GM18507 (cell line): ENCODE measurements at places on chromosomes 1 and 21.

GRCh38 chr1:17419626-17420328, 19.7 kb downstream of the RCC2 start:
- peak; percentile 54 for DNase-seq

DNA sequence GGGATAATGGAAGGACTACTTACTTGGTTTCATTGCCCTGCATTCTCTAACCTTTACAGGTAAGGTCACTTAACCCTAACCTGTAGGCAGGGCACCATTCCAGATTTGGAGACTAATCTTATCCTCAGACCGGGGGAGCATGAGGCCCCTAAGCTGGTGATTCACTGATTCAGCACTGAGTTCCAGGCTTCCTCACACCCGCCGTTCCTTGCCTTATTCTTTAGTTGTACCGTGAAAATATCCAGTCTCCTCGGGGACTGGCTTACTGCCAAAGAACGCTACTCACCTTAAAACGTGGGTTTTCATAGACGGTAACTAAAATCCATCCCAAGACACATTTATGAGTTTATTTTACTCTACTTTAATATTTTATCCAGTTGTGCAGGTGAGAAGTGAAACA, 44.3 kb upstream of the COL24A1 start:
- DNase-seq: no peak

DNA sequence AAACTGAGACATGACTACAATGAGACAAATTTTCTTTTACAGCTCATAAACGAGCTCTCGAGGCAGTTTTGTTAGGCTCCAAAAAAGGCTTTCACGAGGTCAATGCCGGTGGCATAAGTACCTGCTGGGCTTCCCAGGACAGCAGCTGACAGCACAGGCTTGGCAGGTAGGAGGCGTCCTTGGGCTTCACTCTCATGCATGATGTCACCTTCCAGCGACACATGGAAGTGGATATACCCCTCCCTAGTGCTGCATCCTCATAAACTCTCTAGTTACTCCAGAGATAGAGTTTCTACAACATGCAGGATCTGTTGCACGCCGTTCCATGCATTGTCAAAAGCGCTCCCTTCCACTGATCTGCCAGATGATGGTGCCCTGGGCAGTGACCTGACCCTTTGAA, 112.5 kb upstream of the PAXBP1 start:
- DNase-seq: no peak

- no peak for DNase-seq
These were observed 99.3 kb downstream of the PLD5 start for GRCh38 chr1:242425232-242425631.

DNA sequence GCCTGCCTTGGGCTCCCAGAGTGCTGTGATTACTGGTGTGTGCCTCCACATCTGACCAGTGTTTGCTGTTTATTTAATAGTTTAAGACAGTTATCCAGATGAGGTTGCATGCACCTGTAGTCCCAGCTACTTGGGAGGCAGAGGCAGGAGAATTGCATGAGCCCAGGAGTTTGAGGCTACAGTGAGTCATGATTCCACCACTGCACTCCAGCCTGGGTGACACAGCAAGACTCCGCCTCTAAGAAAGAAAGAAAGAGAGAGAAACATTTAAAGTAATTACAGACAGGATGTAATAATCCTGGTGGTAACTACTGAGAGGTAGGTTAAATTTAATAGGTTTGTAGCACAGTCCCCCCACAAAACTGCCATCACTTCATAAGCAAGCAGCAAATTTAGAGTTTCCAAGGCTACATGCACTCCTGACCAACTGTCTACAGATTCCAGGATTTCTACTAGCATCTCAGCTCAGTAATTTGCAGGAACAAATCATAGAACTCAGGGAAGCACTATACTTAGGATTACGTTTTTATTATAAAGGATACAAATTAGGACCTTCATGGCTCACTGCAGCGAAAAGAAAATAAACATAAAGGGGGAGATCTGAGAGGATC, 89.6 kb downstream of the PKN2 start:
- no peak for DNase-seq

DNA sequence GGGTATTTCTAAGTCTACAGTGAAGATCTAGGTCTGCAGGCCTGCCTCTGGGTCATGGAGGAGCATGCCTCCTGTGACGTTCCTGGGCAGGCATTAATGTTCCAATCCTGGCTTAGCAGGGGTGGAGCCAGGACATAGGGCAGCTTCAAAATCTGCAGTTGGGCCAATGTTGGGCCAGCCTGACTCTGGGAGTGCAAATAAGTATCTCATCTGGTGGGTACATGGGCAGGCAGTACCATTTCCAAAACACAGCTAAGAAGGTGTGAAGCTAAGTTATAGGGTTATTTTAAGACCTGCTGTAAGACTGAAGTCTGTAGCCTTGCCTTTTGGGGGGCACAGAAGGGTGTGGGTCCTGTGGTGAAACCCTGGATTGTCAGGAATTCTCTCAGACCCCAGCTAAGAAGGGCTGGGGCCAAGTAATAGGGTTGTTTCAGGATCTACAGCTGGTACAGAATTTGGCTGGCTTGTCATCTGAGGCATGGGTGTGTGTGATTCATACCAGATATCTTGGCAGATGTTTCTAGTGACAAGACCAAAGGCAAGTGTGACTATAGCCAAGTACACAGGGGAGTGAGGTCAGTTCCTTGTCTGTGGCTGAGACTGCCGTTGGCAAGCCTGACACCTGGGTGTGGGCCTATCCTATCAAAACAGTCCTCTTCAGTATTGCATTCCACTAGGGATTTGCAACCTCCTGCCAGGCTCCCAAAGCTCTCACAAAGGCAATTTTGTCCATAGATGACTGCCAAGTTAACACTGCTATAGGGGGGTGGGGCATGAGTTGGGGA, 468.7 kb upstream of the B3GALT2 start:
- DNase-seq: no peak

GRCh38 chr1:230215529-230215928, 148.5 kb downstream of the GALNT2 start:
- DNase-seq: no peak

GRCh38 chr1:247528812-247529474, 7.3 kb downstream of the OR2C3 start:
- no peak for DNase-seq

GRCh38 chr1:167442854-167443565, 75.3 kb downstream of the CD247 start:
- DNase-seq: no peak

DNA sequence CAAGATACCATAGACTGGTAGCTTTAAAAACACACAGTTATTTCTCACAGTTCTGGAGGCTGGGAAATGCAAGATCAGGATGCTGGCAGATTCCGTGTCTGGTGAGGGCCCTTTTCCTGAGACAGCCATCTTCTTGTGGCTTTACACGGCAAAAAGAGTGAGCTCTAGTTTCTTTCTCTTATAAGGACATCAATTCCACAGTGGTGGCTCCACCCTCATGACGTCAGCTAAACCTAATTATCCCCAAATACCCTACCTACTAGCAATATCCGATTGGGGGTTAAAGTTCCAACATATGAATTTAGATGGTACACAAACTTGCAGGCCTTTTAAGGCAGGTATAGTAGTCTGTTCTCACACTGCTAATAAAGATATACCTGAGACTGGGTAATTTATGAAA, 77.7 kb downstream of the PRRX1 start:
- DNase-seq: no peak

GRCh38 chr21:36813052-36813451, 114.1 kb downstream of the SIM2 start:
- DNase-seq: no peak

GRCh38 chr1:173024543-173024942, 26.2 kb downstream of the TNFSF18 start:
- no peak for DNase-seq

- DNase-seq: no peak
These were observed 26.2 kb downstream of the KIF1B start for GRCh38 chr1:10236405-10237156.

DNA sequence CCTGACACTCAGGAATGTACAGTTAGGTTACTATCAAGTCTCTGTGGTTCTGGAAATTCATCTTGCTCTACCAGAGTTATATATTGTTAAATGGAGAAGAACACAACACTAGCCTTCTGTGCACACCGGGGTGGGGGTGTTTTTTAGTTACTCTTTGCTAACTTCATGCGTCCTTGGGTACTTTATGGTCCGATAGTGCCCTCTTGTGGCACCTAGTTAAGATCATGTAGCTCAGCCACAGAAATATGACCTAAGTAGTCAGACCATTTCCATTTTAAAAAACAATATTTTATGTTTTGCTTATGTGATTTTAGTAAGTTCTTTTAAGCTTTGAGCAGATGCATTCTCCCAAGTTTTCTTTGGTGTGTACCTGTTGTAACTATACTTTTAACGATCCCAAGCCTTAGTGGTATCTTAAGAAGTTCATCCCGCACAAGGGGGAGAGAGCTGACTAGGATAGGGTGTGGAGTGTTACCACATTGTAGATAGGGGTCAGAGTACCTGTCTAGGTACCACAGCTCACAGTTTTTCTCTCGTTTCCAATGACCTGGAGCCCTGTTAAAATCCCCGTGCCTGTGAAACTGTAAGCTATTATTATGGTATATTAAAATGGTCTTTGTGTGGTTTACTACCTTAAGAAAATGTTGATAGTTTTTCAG, 20.6 kb upstream of the SH3D21 start:
- peak; percentile 50 for DNase-seq

GRCh38 chr1:60402216-60402615, 328.6 kb upstream of the C1orf87 start:
- no peak for DNase-seq

DNA sequence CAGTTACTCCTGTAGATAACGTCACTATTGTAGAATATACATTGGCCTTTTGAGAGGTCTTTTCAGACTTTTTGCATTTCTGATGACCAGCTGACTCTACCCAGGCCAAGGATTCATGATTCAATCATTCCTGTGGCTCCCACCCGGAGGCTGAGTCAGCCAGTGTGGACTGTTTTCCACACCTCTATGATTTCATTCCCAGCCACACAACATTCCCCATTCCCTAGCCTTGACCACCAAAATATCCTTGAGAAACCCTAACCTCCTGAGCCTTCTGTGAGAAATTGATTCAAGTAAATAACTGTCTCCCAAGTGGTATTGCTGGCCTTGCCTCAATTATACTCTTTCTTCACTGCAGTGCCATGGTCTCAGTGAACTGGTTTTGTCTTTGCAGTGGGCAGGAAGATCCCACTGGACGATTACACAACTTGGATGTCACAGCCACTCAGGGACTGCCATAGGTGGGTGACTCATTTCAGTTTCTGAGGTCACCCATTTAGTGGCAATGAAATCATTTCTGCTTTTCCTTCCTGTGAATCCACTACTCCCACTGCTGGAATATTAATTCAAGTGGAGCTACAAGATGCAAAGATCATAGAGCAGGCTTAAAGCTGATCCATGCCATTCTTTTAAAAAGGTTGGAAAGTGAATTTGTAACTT, 518.6 kb upstream of the ZP4 start:
- DNase-seq: no peak

GRCh38 chr1:113684153-113684541, 75.1 kb downstream of the PHTF1 start:
- DNase-seq: no peak

GRCh38 chr1:161182214-161182613, 4.9 kb upstream of the B4GALT3 start:
- DNase-seq: peak; percentile 30
